ENCODE measurements at places on chromosomes 2 and 18.

DNA sequence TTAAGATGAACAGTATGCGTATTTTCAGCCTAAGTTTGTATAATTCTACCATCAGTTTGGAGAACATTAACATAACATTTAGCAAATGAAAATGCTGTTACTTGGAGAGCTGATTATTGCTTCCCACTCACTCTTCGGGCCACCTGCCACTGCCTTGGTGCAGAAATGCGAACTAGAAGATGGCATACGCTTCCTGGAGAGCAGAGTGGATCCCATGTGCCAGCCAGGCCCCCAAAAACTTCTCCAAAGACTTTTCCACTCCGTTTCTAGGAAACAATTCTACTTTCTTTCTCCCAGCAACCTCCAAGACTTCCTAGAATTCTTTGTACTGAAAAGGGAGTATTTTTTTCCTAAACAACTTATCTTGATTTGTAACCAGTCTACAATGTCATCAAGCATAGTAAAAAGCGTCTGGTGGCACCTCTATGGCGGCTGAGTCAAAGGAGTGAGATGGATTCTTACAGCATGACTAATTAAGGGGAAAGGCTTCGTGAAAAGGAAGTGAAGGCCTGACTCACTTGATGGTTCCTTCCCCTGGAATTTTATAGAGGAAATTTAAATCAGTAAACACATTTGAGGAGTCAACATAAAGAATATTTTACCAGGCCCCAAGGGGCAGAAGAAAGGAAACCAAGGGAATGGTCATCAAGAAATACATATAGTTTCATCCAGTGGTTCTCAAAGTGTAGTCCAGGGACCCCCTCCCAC, 36.6 kb downstream of the FEZ2 start:
- DNase-seq = no peak

DNA sequence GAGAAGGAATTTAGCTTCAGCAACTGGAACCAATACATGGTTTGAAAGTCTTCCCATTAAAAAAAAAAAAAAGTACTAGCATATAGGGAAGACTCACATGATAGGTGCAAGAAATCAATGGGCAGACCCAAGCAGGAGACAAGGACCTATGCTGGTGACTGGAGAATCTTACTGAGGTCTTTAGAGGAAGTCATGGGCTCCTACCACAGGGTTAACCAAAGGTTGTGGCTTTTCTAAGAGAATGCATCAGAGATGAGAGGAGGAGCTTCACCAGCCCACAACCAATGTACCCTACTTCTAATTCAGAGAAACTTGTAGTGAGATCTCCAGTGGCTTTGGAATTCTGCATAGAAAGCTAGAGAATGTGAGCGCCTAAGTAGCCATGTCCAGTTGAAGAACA, 207.4 kb downstream of the NCKAP5 start:
- no peak for DNase-seq

- no peak for DNase-seq
These were observed 254.8 kb downstream of the CYP26B1 start for GRCh38 chr2:71892896-71893295.

DNA sequence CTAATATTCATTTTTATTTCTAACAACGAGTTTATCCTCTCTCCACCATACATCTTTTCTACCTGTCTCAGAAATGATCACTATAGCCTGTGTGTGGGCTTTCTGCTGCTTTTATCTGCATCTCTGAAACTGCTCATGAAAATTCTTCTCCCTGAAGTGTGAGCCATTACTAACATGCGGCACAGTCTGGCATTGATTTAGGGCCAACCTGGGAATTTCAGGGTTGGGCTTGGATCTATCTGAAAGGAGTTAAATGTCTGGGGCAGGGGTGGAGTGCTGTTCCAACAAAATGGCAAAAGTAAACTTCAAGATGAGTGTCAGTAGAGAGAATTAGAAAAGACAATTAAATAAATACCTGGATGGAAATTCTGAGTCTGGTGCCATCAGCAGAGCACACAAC, 198.2 kb upstream of the OSR1 start:
- no peak for DNase-seq

GRCh38 chr2:231245249-231246094, 47.0 kb downstream of the ARMC9 start:
- no peak for DNase-seq

- no peak for DNase-seq
These were observed 29.4 kb downstream of the LIPG start for GRCh38 chr18:49591271-49591670.

DNA sequence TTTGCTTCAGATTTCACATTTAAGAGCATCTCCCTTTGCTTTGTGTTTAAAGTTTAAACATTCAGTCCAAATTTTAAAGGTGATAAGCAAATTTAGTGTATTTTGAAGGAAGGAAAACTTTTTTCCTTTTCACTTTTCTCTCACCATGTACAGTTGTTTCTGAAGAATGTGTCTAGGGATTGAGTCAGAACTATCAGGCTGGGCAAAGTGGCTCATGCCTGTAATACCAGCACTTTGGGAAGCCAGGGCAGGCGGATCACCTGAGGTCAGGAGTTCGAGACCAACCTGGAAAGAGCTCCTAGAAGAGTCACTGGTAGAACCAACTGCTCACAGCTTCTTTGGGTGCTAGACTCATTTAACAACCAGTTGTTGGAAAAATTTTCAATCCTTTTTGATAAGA, 327.0 kb upstream of the THUMPD2 start:
- no peak for DNase-seq

DNA sequence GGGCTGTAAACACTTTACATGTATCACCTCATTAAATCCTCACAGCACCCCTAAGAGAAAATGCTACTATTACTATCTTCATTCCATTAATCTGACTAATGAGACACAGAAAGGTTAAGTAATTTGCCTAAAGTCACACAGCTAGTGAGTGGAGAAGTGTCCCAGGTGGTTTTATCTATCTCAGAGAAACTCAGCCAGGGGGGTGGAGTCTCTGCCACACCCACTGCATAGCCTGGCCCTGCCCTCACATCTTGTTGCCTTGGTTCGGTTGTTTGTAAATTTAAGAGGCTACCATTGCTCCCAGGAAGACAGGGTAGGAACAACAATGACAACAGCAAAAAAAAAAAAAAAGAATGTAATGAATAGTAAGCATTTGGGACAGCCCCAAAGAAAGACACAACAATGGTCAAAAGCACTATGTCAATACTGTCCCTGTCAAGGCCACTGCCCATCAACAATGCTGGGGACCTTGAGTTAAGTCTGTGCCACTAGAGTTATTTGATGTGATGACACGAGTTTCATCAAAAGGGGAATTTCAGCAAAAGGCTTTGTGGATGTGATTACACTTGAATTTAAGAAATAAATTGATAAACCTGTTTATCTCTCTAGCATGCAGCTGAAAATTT, 17.5 kb downstream of the CYRIA start:
- no peak for DNase-seq

GRCh38 chr2:127454595-127455565, 36.7 kb downstream of the PROC start:
- DNase-seq = no peak

- no peak for DNase-seq
These were observed 80.4 kb downstream of the CTAGE1 start for GRCh38 chr18:22337306-22337705.

DNA sequence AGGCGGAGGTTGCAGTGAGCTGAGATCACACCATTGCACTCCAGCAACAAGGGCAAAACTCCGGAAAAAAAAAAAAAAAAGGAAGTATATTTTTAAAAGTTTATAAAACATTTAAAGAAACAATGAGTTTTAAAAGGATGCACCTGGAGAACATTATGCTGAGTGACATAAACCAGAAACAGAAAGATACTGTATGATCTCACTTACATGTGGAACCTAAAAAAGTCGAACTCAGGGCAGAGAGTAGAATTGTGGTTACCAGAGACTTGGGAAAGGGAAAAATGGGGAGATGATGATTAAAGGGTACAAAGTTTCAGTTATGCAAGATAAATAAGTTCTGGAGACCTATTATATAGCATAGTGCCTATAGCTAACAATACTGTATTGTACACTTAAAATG, 52.8 kb upstream of the RTN4 start:
- DNase-seq = no peak

DNA sequence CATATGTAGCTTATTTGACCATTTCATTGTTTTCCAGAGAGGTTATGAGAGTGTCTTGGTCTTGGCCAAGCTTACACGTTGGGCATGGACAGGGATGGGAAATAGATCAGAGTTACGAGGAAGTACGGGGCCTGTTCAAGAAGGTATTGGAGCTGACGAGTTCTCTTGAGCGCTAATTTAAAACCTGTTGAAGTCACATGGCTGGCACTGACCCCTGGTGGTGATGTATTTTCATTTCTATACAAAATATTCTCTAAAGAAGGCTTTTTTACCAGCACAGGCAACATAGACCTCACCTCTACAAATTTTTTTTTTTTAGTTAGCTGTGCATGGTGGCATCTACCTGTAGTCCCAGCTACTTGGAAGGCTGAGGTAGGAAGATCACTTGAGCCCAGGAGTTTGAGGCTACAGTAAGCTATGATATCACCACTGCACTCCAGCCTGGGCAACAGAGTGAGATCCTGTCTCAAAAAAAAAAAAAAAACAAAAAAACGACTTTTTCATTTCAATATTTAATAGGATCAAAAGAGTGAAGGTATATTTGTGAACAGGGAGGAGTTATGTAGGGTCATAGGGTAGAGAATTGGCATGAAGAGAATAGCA, 19.6 kb downstream of the UGP2 start:
- peak; percentile 65 for DNase-seq
